ENCODE measurements at places on chromosomes 3 and 15.

GRCh38 chr15:41730543-41730942, 43.7 kb upstream of the MAPKBP1 start:
- DNase-seq = no peak

- DNase-seq = no peak
Observed at GRCh38 chr3:188700501-188700900, 471.3 kb upstream of the TPRG1 start.

- no peak for DNase-seq
Observed at GRCh38 chr15:81611679-81612078, 237.7 kb upstream of the TMC3 start.

- no peak for DNase-seq
Observed at GRCh38 chr3:38658841-38659240, 9.4 kb upstream of the SCN5A start.

DNA sequence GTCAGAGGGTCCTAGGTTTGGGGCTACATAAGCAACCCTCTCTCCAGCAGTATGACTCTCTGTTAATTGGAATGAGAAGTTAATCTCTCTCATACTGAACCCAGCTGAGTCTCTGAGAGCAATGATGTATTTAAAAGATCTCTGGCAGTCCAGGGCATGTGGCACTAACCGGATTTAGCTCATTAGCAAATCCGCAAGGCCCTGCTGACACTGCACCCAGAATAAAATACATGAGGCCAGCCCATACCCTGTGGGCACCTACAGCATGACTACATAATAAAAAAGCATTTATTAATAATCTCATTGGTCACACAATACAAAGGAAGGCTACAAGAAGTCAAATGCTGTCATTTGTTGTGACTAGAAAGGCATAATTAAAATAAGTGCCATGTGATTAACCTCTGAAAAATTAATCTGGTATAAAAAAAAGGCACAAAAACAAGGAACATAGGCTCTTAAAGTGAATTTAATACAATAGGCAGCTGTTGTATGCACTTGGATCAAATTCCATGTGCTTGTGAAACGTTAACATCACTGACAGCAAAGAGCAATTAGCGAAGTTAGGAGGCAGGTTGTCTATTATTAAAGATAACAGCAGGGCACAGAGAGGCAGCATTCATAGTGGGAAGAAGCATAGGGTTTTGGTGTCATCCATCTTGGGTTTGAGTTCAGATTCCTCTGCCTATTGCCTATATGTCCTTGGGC, 381.2 kb downstream of the WDR72 start:
- DNase-seq = no peak

DNA sequence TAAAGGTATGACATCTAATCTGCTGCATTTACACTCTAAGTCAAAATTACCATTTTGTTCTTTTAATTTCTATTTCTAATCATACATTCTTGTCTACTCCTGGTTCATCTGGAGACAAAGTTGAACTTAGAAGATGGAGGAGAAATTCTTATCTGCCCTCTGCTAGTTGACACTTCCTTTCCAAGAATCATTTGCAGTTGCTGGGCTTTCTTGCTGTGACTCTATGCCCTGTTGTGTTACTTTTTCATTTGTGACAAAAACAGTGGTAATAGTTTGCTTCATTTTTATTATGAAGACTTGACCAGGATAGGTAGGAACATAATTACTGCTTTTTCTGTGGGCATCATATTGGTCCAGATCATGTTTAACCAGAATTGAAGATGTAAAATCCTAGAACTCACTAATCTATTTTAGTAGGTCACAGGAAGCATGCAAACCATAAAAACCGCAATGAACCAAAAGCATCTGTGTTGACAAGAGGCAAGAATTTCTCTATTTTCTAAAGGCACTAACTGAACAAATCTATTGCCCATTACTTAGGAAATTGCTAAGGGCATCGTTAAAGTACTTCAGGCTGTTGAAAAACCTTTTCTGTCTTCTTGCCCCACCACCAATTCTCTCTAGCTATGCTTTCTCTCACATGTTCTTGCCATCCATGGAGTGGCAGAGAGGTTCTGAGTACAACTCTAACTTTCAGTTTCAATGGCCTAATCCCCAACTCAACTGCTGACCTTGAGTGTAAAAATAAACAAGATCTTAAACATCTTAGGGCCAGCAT, 4.2 kb upstream of the CCR2 start:
- DNase-seq = no peak

GRCh38 chr15:87362531-87362930, 894.0 kb downstream of the NTRK3 start:
- no peak for DNase-seq

DNA sequence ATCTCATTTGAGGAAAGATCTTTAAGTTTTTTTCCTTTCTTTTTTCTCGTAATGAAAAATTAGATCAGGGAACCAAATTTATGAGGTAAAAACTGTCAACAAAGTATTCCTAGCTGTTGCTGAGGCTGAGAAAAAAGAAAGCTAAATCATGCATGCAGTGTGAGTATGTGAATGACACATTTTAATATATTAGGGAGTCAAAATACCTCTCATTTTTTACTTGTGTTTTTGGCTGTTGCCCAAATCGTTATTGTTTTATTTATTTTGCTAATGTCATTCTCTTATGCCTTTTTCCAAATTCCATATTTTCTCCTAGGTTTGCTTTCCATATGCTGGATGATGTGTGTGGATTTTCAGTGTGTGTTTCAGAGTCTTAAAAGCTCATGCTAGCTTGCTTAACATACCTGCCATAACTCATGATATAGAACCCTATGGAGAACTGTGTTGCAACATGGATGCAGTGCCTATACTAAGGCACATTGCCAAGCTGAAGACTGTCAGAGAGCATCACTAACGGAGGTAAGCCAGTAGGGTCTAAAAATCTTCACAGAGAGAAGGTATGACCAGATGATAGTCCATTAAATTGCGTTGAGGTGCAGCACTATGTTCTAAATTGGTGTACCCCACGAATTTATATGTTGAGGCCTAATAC, 629.5 kb upstream of the KCNMB2 start:
- DNase-seq = no peak

DNA sequence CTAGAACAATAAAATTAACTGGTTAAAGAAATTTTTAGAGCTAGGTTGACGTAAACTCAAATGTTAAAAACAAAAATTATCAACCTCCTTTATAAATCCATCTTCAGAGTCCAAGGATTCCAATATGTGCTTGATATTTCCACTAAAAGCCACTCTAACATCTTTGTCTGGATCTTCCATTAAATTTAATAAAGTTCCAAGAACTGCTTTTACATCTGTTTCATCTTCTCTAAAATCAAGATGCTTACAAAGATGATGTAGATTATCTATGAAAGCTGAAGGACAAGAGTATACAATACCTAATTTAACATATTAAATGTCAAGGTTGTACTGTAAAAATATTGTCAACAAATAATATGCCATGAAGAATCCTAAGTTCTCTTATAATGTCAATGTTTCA, 24.8 kb downstream of the ATR start:
- DNase-seq = no peak

DNA sequence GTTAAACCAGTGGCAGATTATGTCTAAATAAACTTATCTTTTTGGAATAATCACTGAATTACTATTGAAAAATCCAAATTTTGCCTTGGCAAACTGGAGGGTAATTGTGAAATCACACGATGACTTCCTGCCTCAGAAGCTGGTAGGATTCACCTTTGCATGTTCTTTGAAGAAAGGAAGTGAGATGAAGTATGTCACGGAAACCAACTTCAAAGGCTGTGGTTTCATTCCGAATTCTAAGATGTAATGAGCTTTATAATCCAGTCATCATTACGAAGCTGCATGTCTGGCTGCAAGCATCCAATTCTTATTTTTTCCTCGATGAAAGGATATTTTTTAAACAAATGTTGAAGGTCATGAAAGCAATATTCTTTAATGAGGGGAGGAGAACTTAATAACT, 15.0 kb upstream of the ZBED2 start:
- DNase-seq = no peak

GRCh38 chr3:46187876-46188275, 20.2 kb downstream of the CCR1 start:
- no peak for DNase-seq

DNA sequence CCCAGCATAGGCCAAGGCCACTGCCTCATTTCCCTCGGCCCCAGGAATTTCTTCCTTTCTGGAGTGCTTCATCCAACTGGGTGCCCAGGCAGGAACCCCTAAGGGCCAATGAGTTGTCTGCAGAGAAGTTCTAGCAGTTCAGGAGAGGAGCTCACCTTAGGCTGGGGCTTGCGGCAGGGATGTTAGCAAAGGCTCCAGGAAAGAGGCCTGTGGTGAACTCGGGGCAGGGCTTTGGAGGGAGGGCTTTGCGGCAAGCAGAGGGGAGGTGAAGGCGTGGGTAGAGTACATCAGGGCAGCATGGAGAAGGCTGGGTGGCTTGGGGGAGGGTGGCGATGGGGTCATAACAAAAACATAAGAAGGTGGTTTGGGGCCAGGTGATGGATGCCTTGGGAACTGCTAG, 1.1 kb downstream of the GHRL start:
- no peak for DNase-seq

- peak; percentile 6 for DNase-seq
Observed at GRCh38 chr3:134795746-134796280, 753 bp downstream of the EPHB1 start.

GRCh38 chr15:41629883-41630282, 30.3 kb upstream of the MGA start:
- DNase-seq = no peak

GRCh38 chr3:34207806-34208205, 409.4 kb downstream of the PDCD6IP start:
- DNase-seq = no peak

DNA sequence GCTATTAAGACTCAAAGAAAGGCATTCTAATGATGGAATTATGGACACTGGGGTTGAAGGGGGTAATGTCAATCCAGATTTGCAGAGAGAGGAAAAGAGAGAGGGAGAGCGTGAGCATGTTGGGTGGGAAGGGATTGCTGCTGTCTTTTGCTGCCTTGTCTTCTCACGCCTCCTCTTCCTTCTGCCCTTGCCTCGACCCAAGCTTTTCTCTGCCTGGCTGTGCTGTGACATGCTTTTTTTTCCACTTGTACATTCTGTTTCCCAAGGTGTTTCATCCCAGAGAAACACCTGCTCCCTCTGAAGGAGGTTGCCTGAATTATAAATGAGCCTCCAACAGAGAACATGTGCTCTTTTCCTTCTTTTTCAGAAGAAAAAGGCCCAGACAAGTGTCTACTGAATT, 80.3 kb downstream of the BDH1 start:
- no peak for DNase-seq

- DNase-seq = no peak
Observed at GRCh38 chr3:115891006-115891636, 267.8 kb downstream of the GAP43 start.

- DNase-seq = no peak
Observed at GRCh38 chr3:116386168-116386567, 59.1 kb downstream of the LSAMP start.

DNA sequence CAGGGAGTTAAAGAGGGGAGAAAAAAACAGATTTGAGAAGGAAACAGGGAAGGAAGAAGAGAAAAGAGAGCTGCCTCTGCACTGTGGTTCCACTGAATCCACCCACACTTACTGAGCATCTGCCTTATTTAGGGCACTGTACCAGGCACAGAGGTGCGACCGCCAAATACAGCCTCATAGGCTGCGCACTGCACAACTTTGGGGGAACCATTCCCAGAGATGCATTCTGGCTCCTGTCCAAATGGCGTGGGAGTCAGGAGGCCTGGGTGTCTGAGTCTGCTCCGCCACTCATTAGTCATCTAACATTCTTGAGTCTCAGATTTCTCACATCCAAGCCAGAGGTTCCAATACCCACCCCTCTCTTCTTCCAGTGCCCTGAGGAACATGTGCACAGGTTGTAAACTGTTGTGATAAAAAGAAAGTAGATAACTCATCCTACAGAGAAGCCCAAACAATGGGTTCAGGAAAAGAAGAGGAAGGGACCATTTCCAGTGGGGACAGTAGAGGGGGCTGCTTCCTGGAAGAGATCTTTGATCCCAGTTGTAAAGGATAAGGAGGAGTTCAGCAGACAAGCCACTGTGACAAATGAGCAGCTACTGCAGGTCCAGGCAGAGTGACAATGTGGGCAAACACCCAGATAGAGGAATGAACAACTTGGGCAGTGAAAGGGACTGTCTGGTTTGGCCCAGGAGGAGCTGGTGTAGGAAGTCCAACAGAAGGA, 254.6 kb downstream of the UACA start:
- DNase-seq = no peak

DNA sequence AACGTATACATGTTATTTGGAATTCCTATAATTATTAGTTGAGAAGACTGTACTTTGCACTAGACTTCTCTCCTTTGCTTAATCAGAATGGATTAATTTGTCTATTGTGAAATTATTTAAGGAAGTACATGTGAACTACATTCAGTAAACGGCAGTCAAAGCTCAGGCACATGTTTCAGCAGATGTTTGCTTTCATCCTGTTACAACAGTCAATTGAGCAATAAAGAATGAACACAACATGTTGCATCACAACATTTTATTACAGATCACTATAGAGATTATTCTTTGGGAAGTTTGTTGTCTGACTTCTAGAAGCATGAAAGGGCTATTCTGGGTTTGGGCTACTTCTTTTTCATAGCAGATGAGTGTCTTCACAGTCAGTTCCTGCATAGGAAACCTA, 39.2 kb downstream of the RAB27A start:
- no peak for DNase-seq

GRCh38 chr3:59300733-59301132, 250.9 kb upstream of the CFAP20DC start:
- DNase-seq = no peak

DNA sequence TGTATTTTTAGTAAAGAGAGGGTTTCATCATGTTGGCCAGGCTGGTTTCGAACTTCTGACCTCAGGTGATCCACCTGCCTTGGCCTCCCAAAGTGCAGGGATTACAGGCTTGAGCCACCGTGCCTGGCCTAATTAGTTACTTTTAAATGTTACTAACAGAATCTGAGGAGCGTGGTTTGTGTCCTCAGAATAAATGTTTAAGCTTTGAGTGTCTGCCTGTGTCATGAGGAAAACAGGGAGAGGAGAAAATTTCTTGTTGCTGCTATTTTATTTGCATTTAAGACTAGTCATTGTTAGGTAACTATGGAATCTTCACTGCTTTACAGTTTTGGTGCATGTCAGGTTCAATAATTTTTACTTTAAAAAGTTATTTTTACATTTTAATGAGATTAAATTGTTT, 68.8 kb downstream of the TCF12 start:
- no peak for DNase-seq

- peak; percentile 3 for DNase-seq
Observed at GRCh38 chr15:43218908-43219706, 1.7 kb downstream of the EPB42 start.

DNA sequence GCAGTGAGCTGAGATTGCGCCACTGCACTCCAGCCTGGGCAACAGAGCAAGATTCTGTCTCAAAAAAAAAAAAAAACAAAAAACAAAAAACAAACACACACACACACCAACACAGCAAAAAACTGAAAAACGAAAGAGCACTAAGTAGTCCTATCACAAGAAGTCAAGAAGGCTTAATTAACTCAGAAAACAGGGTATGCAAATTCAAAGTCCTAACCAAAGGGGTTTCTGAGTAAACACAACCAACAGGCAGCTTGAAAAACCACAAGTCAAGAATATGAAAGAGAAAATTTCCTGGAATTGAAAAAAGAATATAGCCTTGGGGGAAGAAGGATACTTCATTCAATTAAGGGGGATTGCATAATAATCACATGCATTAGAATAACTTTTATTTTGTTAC, 37.7 kb upstream of the PARP14 start:
- DNase-seq = no peak

- DNase-seq = no peak
Observed at GRCh38 chr3:43581343-43581742, 40.5 kb downstream of the ANO10 start.

- no peak for DNase-seq
Observed at GRCh38 chr15:29087521-29088285, 181.9 kb downstream of the NSMCE3 start.

GRCh38 chr15:39720621-39721611, 61.7 kb downstream of the FSIP1 start:
- no peak for DNase-seq

Data from NCI-H1436 (cell line).